ENCODE measurements at places on chromosomes 2 and 18. TPM values are rescaled to one million over a fixed set of nuclear protein-coding genes. Genes with fewer than 3 reads are reported as not detected.
A peak's percentile ranks its signal among the peaks of the same experiment; 100 is the strongest.

Gene NT5DC4
- not detected for total RNA-seq

DNA sequence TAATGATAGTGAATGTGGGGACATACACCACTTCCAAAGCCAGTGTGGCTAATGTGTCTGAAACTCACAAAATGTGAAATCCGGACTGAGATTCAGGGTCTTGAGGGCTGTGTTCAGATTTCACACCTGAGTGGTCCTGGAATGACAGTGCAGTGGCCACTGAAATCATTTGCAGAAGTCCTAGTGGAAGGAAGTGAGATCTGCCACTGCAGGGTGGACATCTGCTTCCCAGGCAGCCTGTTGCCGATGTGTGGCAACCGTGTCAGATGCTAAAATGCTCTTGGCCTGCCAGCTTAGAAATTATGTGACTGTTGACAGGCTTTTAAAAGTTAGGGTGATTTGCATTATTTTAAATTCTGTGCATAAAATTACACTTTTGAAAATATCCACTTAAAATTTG lies 77.8 kb upstream of the TMEM200C start:
- DNase-seq, result no peak

GRCh38 chr18:76554547-76555222 lies 59.6 kb upstream of the ZNF516 start:
- no peak for DNase-seq

GRCh38 chr18:6605115-6605869 lies 124.2 kb upstream of the ARHGAP28 start:
- DNase-seq, result peak; percentile 48

DNA sequence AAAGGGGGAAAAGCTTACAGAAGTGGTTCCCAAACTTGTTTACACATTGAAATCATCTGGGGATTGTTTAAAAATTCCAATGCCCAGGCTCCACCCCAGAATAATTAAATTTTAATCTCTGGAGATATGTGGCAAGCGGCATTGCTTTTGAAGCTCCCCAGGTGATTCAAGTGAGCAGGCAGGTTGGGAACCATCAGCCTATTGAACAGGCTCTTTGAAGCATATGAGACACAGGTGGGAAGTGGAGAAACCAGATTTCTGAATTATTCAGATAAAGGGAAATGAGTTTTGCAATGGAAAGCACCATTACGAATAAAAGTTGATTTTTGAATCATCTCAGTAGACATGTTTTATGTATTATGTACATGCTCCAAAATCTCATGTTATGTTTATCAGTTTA lies 57.6 kb upstream of the NOSTRIN start:
- no peak for DNase-seq

- no peak for DNase-seq
Measured at GRCh38 chr2:104790100-104790811, 63.7 kb upstream of the POU3F3 start.

DNA sequence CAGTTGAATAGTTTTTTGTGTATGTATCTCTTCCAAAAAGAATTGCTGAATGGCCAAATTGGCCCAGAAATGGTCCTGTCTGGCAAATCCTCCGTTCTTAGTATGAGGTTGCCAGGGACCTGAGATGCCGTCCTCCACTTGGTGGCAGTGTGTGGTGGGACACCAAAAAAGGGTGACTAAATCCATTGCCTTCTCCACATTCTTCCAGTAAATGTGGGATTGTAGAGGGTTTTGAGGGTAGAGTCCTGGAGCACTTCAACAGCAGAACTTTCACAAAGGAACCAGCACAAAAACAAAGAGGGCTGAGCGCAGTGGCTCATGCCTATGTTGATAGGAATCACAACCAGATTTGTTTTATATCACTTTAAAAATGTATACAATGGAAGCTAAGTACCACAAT lies 199.9 kb downstream of the BCL2 start:
- DNase-seq, result peak; percentile 66

DNA sequence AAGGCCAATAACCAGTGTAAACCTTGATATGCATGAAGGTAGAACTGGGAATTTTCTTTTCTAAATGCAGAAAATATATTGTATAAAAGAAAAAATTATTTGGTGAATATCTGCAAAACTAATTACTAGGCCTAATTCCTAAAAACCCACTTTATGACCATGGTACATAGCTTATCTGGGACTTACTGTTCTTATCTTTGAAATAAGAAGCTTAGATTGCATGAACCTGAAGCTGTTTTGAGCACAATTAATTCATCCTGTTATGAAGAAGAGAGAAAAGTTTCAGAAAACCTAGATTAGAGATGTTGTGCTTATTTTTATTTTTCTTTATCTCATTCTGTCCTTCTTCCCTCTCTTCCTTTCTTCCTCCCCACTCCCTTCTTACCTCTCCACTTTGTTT lies 235.0 kb downstream of the GULP1 start:
- no peak for DNase-seq

Measured in osteoblast (primary cell).